ENCODE measurements at places on chromosomes 6 and 20.

- DNase-seq, result no peak
Measured at GRCh38 chr6:133549371-133549801, 308.2 kb downstream of the EYA4 start.

- DNase-seq, result no peak
Measured at GRCh38 chr20:34559311-34560140, 1.0 kb downstream of the MAP1LC3A start.

DNA sequence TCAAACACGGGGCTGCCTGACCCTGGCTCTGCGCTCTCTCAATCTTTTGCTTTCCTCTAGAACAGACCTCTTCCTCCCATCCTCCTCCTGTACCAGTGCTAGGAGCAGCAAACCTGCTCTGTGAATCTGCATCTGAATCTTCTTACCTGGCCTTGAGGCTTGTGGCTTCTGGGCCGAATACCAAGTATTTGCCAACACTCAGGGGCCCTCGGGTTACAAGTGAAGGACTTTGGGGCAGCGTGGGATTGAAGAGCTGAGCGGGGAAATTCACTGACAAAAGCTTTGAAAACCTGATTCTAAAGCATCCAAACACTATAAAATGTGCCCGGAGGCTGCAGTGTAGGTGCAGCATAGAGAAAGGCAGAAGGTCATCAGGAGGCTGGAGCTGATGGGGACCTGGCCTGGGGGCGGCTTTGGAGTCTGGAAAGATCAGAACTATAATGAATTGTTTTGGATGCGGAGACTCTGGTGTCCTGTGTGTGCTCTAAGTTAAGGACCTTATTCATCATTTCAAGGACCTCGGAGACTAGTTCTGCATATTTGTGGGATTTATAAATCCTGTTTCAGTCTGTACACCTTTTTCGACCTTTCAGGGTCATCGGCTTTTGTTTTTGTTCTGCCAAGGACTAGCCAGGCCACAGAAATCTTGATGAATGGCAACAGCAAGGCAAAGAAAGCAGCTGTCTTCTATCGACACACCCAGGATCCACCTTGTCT, 16.4 kb upstream of the IGF2R start:
- no peak for DNase-seq

- no peak for DNase-seq
Measured at GRCh38 chr6:85008296-85009009, 244.1 kb upstream of the TBX18 start.

DNA sequence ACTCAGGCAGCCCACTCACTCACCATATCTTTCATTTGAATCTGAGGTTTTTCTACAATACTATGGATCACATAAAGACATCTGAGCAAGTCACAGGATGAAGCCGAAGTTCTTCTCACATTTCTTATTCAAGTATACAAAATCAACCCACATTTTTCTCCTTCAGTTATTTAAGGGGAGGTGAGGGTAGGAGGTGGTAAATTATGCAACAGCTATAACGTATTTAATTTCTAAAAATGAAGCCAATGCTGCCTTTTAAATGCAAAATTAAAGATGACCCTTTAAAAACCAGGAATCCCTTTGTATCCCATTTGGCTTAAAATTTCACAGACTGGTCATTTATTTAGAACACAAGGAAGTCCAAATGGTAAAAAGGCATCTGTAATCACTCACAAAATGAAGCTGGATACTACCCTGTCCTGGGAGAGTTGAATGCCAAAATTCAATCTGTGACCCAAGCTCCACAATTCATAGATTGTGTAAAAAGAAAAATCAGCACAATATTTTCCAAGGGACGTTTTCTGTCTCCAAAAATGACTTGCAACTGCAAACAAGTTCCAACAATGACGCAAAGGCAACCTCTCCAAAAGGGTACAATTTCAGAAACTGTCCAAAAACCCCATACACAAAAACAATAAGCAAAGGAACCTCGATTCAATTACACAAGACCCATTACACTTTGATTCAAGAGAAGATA, 48.8 kb downstream of the EPB41L2 start:
- no peak for DNase-seq

- DNase-seq, result no peak
Measured at GRCh38 chr6:44628347-44628746, 240.8 kb downstream of the CDC5L start.

DNA sequence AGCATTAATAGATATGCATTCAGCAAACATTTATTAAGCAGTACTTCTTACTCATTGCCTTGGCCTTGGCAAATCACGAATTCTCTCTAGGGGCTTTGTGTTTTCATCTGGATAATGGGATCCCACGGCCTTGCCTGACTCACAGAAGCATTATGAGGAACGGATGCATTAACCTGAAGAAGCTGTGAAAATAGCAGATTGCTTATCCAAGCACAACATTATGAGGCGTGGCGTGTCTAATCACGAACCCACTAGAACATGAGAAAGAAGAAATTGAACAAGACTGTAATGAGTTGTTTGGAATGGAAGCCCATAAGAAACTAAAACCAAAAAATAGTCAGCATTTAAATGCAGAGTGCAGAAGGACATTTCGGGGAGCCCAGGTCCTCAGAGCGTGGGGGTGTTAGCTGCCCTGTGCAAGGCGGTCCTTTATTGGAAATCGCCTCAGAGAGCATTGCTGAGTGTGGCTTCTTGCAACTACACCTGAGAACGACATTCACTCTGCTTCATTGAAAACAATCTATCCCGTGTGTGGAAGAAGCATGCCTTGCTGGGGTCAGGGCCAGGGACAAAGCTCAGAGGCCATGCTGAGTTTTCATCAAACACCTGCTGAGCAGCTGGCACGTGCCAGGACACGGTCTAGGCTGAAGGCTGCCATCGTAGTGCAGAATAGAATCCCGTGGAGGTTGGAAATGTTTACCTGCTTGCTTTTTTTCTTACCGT, 179.9 kb downstream of the ZDHHC14 start:
- no peak for DNase-seq

GRCh38 chr6:35425284-35425683, 26.9 kb upstream of the FANCE start:
- peak; percentile 35 for DNase-seq

GRCh38 chr6:125546841-125547251, 202.6 kb upstream of the HEY2 start:
- no peak for DNase-seq

DNA sequence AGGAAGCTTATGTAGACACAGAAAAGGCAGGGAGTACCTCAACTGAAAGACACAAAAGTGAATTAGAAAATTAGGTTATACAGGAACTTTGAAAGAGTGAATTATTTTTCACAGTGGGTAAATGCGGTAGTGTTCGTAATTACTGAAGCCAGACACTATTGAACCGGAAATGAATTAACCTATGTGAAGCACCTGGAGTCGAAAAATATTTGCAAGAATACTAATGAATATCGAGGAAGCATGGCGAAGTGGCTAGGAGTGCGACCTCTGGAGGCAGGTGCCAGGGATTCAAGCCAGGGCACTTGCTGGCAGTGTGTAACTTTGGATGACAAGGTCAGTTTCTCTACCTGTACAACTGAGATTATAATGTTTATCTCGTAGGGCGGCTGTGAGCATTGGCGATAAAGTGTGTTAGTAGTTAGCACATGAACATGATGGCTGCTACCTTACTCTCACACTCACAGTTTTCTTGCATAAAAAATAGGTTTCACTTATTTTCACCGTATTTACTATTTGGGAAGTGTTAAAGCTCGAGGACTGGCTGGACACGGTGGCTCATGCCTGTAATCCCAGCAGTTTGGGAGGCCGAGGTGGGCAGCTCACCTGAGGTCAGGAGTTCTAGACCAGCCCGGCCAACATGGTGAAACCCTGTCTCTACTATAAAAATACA, 567 bp upstream of the SLC18B1 start:
- peak; percentile 78 for DNase-seq

Data from ACHN (cell line).